Skeletal muscle tissue (tissue), 5 donors: ENCODE measurements at places on chromosomes 13 and 19. TPM values are rescaled to one million over a fixed set of nuclear protein-coding genes. Genes with fewer than 3 reads are reported as not detected.

The PSG2 gene
- not detected for total RNA-seq

The TBC1D17 gene
- 7.3 TPM for total RNA-seq

The FAM83E gene
- 1.6 TPM for total RNA-seq

The VSTM2B gene
- not detected for total RNA-seq

The GARIN5A gene
- total RNA-seq: 0.52 TPM

The TRPM4 gene
- 5.2 TPM for total RNA-seq

The SIGLEC6 gene
- 1.6 TPM for total RNA-seq

The THSD8 gene
- total RNA-seq: not detected

The RDH8 gene
- total RNA-seq: not detected

The CKM gene
- total RNA-seq: 3,746 TPM

The ERF gene
- total RNA-seq: 12.0 TPM

The SIGLECL1 gene
- total RNA-seq: not detected

The OR7G3 gene
- not detected for total RNA-seq

The ZNF653 gene
- total RNA-seq: 5.7 TPM

The IFNL2 gene
- total RNA-seq: not detected

The SLC6A16 gene
- total RNA-seq: not detected

The KLK8 gene
- not detected for total RNA-seq

The VSTM1 gene
- total RNA-seq: not detected

The PSG7 gene
- not detected for total RNA-seq

The CCDC70 gene
- not detected for total RNA-seq

The ADGRE2 gene
- under 0.01 TPM for total RNA-seq

The ZNF428 gene
- 44.9 TPM for total RNA-seq

The CCDC122 gene
- total RNA-seq: 2.1 TPM

The ZNF470 gene
- 3.7 TPM for total RNA-seq

The EPS8L1 gene
- total RNA-seq: 1.0 TPM

The NCR1 gene
- total RNA-seq: not detected

The OR10H1 gene
- total RNA-seq: not detected

The ZNF146 gene
- total RNA-seq: 45.9 TPM

The RFX1 gene
- total RNA-seq: 4.7 TPM

The SMARCA4 gene
- total RNA-seq: 58.5 TPM

The C1QTNF9B gene
- total RNA-seq: 1.0 TPM

The ZNF829 gene
- 1.6 TPM for total RNA-seq

The NAPSA gene
- total RNA-seq: not detected

The PLIN4 gene
- 15.7 TPM for total RNA-seq

The RGS9BP gene
- 0.52 TPM for total RNA-seq

The ZNF793 gene
- total RNA-seq: 6.3 TPM

The TMEM38A gene
- 129 TPM for total RNA-seq

The SAFB2 gene
- total RNA-seq: 23.5 TPM

The ZNF256 gene
- 12.0 TPM for total RNA-seq

The MEIOSIN gene
- not detected for total RNA-seq

The ADGRE3 gene
- not detected for total RNA-seq

The RNF113B gene
- not detected for total RNA-seq

The KL gene
- 2.6 TPM for total RNA-seq

The TSEN34 gene
- total RNA-seq: 29.7 TPM

The SHFL gene
- total RNA-seq: 5.2 TPM

The CHMP2A gene
- 68.9 TPM for total RNA-seq

The MIR17HG gene
- 16.7 TPM for total RNA-seq

The KIR2DL3 gene
- total RNA-seq: not detected

The PSG3 gene
- not detected for total RNA-seq

The RAP2A gene
- 27.1 TPM for total RNA-seq

The HSD17B14 gene
- total RNA-seq: 0.52 TPM

The CEACAM4 gene
- total RNA-seq: 1.0 TPM

The ZNF20 gene
- total RNA-seq: 2.1 TPM

The NFKBIB gene
- total RNA-seq: 4.7 TPM

The NANOS2 gene
- total RNA-seq: not detected

The ZNF418 gene
- total RNA-seq: 17.2 TPM

The NOTCH3 gene
- 77.8 TPM for total RNA-seq
